ENCODE measurements at places on chromosomes 12 and 14. TPM values are rescaled to one million over a fixed set of nuclear protein-coding genes. Genes with fewer than 3 reads are reported as not detected.

ARL1 gene
- total RNA-seq = 50.0 TPM

MFAP5 gene
- total RNA-seq = 0.90 TPM

CLEC1B gene
- total RNA-seq = not detected

CIDEB gene
- total RNA-seq = 4.6 TPM

NGDN gene
- total RNA-seq = 67.1 TPM

GRCh38 chr12:44003721-44004120 lies 167.8 kb downstream of the TMEM117 start:
- no peak for DNase-seq

DNA sequence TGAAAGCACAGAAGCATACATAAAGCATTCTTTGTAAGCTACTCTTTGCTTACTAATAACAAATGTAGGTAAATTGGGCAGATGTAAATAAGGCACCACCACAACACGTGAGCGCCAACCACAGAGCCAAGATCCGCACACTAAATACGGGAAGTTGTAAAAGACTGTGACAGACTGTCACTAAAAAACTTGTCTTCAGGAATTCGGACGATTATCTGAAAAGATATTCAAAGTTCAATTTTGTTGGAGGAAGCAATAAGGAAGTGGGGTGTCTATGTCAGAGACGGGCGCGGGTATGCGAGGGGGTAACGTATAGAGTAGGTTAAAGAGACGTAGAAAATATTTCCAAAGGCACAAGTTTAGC lies 1.5 kb upstream of the HSP90B1 start:
- peak; percentile 11 for DNase-seq

- no peak for DNase-seq
Measured at GRCh38 chr12:13163868-13164635, 32.5 kb upstream of the EMP1 start.

GRCh38 chr12:127590868-127591267 lies 676.1 kb upstream of the TMEM132C start:
- DNase-seq = no peak

DNA sequence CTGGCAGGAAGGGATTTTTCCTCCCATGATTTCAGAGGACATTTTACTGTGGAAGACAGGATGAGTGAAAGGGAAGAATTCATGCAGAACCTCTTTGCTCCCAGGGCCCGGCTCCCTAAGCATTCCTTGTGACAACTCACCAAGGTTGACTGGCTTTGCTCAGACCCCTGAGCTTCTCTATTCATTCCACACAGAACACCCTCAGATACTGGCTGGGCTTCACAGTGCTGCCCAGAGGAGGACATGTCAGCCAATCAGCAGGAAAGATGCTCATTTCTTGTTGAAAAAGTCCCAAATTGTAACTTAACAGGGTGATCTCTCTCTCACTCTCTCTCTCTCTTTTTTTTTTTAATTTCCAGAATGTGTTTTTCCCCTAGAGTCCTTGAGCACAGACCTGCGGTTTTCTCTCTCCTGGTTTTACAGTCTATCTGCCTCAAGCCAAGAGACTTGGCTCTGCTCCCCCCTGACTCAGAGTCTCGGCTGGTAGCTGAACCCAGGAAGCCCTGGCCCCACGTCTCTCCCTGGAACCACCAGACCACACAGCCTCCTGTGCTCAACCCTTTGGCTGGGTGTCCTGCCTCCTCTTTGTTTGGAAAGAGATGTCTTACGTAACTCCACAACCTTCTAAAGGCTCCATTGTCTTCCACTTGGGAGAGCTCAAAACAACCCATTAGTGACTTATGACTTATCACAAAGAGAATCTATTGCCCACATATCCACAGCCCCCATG lies 43.9 kb downstream of the SSPN start:
- DNase-seq = no peak

DNA sequence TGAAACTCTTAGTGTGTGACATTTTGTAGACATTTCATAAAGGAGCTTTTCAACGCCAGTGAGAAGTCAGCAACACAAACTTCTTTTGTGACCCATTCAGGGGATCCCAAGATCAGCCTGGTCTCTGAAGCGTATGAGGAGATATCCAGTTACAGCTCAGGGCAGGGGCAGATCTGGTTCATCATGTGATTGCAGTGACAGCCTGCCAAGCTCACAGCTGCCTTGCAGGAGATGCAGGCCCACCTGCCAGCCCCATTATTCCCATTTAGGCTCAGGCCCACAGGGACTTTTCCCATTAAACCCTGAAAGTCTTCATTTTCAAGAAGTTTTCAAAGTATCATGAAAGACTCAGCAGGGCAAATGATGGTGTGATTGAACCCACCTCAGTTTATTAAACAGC lies 38.3 kb downstream of the SRGAP1 start:
- DNase-seq = peak; percentile 60

DNA sequence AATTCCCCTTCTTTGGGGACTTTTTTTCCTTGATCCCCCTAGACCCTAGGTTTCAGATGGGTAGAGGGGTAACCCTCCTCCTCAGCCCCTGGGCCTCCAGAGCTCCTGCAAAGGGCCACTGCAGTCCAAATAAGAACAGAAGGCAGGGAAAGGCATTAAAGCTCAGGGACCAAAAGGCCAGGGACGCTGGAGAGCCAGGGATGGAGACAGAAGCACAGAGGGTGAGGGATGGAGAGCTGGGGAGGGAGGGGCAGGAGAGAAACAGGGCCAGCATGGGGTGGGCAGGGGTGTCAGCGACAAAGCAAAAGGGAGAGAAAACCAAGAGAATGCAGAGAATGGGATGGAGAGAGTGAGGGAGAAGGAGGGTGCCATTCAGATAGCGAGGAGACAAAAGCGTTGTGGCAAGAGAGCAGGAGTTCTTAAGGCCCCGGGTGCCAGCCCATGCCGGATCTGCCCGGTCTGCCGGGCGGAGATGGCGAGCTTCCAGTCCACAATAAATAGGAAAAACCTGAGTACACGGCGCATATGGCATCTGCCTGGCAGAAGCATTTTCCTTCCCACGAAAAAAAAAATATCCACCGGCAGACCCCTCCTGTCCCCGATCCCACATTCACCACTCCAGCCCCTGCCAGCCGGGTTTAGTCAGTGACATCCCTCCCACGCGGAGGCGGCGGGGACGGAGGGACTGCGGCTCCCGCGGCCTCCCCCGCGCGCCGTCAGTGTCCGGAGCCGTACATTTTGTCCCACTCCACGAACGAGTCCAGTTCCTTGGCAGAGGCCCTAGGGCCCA lies 28.6 kb downstream of the FIGNL2 start:
- DNase-seq = peak; percentile 22

DNA sequence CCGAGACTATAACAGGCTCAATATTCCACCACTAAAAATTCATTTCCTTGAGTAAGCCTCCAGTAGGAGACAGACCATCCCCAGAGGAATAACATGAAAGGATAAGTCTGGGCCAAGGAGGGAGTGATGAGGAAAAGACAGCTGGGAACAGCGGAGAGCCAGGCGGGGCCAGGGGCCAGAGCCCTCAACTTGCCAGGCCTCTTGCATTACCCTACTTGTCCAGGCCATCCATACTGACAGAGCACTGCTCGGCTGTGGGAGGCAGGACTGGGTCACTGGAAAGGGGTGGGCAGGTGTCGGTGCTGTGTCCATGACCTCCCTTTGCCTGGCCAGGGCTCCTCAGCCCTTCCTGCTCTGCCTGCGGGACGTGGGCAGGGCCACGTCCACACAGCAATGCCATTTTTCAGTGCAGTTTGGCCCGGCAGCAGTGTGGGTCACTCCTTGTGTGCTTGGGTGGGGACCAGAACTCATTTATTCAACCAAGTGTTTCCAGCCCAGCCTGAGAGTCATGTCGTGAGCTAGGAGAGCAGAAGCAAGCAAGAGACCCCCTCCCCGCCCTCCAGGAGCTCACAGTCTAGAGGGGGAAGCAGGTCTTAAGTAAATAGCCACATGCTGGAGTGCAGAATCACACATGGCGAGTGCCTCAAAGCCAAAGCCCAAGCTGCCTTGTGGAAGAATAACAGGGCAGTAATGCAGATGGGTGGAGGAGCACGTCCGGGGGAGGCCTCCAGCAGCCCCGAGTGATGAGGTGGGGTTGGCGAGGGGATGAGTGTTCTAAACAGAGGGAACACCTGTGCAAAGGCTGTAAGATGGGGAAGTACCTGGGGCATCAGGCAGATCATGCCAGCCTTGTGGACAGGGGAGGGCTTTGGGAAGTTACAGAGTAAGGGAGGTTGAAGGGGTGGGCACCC lies 8.9 kb upstream of the FAIM2 start:
- DNase-seq = no peak

DNA sequence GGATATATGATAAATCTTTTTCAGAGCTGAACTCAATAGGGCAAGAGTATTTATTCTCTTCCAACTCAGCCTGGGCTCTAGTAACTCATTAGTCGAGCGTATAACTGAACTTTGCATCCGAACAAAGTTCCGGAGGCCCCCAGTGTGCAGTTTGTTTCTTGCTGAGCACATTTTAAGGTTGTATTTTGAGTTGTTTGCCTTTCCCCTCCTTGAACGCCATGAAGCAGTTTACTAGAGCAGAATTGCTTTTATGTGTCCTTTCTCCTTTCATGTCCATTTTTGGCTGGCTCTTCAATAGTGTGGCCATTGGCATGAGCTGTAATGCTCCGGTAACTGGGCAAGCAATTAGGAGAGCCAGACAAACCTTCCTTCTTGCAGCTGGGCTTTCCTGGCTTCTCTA lies 105.3 kb downstream of the WIF1 start:
- DNase-seq = no peak

DNA sequence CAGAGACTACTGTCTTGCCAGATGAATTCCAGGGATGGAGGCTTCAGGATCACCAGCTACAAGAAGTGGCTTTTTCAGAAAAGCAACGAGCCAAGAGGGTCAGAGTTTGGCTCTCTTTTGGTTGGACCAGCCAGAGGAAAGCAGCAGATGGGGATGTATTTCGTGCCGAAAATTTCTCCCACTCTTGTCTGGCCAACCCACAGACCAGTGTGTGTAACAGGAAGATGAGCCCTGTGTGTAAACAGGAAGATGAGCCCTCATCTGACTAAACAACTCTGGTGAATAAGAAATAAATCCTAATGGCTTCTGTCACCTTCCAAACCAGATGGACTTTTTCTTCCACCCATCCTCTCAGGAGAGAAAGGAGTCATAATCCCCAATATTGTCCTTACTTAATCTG lies 13.1 kb downstream of the GPR68 start:
- no peak for DNase-seq

- no peak for DNase-seq
Measured at GRCh38 chr14:88870777-88871176, 46.3 kb downstream of the TTC8 start.

GRCh38 chr14:99693918-99694317 lies 9.8 kb downstream of the CYP46A1 start:
- no peak for DNase-seq

DNA sequence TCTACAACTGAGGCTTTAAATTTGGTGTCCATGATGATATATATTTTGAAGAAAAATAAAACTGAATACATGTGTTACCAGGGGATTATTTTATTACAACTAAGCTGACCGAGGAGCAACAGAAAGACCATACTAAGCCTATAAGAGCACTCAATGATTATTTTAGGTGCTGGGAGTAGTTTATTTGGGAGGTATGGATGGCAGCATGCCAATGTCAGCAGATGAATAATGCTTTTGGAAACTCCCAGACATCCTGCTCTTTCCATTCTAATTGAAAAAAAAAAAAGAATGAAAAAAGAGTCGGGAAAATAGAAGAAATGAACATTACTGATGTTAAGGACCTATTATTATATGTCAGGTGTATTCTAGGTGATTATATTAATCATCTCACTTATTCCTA lies 441.2 kb downstream of the BTG1 start:
- DNase-seq = no peak

DNA sequence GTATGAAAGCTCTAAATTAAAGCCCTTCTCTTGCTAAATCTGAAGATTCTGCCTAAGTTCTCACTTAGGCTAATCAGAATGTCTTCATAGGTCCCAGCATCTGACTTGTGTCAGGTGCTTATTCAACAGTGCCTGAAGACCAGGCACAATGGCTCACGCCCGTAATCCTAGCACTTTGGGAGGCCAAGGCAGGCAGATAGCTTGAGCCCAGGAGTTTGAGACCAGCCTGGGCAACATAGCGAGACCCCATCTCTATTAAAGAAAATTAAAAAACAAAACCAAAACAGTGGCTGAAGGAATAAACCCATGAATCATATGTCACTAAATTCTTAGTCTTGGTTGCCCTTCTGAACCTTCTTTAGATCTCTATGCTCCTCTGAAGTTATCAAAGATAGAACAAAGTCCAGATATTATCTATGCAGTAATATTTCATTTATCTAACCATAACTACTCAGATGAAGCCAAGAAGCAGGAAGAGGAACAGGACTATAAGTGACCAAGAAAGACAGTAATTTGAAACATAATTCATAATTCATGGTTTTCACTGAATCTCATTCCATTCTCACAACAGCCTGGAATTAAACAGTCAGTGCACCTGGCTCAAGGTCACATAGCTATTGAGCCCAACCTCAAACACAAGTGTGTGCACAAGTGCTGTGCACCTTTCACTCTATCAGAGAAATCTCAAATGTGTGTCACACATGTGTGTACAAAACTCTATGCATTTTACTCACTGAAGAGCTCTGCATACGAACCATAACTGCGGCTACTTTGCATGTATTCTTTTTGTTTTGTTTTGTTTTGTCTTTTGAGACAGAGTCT lies 6.6 kb downstream of the SLC7A7 start:
- DNase-seq = no peak

DNA sequence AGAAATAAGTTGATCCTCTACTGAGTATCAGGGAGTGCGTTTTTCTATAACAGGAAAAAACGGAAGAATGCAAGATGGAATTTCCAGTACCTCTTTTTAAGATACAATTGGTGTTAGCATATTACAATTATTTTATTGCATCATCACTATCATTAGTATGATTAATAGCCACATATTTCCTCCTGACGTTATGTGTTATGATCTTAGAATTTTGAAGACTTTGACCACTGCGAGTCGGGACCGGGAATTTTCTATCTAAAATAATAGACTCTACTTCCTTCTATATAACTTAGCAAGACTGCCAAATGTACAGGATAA lies 679 bp upstream of the SAV1 start:
- DNase-seq = no peak

- peak; percentile 72 for DNase-seq
Measured at GRCh38 chr14:22070119-22070982, 396.7 kb upstream of the OR4E1 start.

DNA sequence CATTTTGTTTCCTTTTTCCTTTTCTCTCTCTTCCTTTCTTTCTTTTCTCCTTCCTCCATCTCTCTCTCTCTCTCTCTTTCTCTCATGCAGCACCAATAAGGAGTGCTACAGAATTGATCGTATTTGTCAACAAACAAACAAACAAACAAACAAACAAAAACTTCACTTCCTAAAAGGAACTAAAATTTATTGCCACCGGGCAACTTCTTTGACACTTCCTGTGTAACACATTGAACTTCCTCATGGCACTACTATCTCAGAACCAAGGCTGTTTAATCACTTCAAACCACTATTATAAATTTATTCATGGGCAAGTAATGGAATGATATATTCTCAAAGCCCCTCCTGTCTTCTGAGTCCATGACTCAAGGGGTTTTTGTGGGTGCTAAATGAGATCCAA lies 51.3 kb downstream of the SERPINA3 start:
- DNase-seq = no peak

- DNase-seq = no peak
Measured at GRCh38 chr14:90053044-90053443, 8.8 kb upstream of the KCNK13 start.
